Activated CD8-positive, alpha-beta T cell treated with anti-CD3 and anti-CD28 coated beads, Interleukin-2, amount 10 ng/mL, durations not matched to agents 7 days and 5 days (primary cell): ENCODE measurements at places on chromosomes 2 and 18. TPM values are rescaled to one million over a fixed set of nuclear protein-coding genes. Genes with fewer than 3 reads are reported as not detected.

GRCh38 chr2:221571025-221571550, 1.0 kb downstream of the EPHA4 start:
- peak overlapping the region; percentile 81 for H3K4me3 ChIP-seq
- DNase-seq, result peak; percentile 33
- no peaks in the 10 kb centered on the region for H3K36me3 ChIP-seq

GRCh38 chr18:35073186-35074105, 32.2 kb downstream of the MAPRE2 start:
- no peak overlapping the region for H3K27ac ChIP-seq
- no peak for DNase-seq
- peaks cover 9% of the 10 kb centered on the region for H3K4me1 ChIP-seq
- no peaks in the 10 kb centered on the region for H3K27me3 ChIP-seq
- H3K36me3 ChIP-seq, result peaks cover 18% of the 10 kb centered on the region
- no peak overlapping the region for H3K4me3 ChIP-seq

GRCh38 chr2:154193246-154193645, 321.5 kb downstream of the GALNT13 start:
- no peak overlapping the region for H3K4me3 ChIP-seq
- H3K27me3 ChIP-seq, result no peaks in the 10 kb centered on the region
- no peaks in the 10 kb centered on the region for H3K36me3 ChIP-seq
- DNase-seq, result no peak
- H3K27ac ChIP-seq, result no peak overlapping the region

The INPP5D gene
- 122 TPM for total RNA-seq

- no peak for DNase-seq
- no peaks in the 10 kb centered on the region for H3K36me3 ChIP-seq
- H3K27ac ChIP-seq, result no peak overlapping the region
- no peak overlapping the region for H3K4me3 ChIP-seq
- H3K4me1 ChIP-seq, result no peaks in the 10 kb centered on the region
Observed at GRCh38 chr2:121910139-121910538, 154.7 kb downstream of the TSN start.

GRCh38 chr18:78970774-78971333, 8.8 kb upstream of the SALL3 start:
- H3K27ac ChIP-seq, result no peak overlapping the region
- H3K4me1 ChIP-seq, result peaks cover 3% of the 10 kb centered on the region
- peaks cover 32% of the 10 kb centered on the region for H3K27me3 ChIP-seq

The MAPRE2 gene
- 49.0 TPM for total RNA-seq

DNA sequence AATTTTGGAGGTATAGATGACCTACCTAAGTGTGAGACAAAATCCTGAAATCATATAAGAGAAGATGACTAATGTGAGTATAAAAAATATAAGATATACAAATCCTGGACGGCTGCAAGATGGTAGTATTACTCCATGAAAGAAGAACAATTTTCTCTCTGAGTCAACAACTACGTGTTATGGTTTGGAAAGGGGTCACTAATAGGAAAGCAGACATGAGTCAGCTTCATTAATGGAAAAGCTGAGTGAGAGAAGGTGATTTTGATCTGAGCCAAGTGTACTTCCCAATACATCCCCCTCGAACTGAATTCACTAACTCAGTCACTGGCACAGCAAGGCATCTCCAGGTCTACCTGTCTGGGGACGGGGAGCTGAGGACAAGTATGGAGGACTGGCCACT, 20.1 kb upstream of the SELENOI start:
- no peak overlapping the region for H3K4me3 ChIP-seq
- H3K36me3 ChIP-seq, result no peaks in the 10 kb centered on the region
- no peaks in the 10 kb centered on the region for H3K27me3 ChIP-seq
- no peak for DNase-seq

- H3K27ac ChIP-seq, result no peak overlapping the region
- no peaks in the 10 kb centered on the region for H3K36me3 ChIP-seq
- no peaks in the 10 kb centered on the region for H3K4me1 ChIP-seq
- DNase-seq, result no peak
Observed at GRCh38 chr2:116499389-116499788, 1315.1 kb upstream of the DDX18 start.

The CERKL gene
- total RNA-seq, result not detected

- no peaks in the 10 kb centered on the region for H3K36me3 ChIP-seq
- H3K27me3 ChIP-seq, result no peaks in the 10 kb centered on the region
- no peaks in the 10 kb centered on the region for H3K4me1 ChIP-seq
- H3K27ac ChIP-seq, result no peak overlapping the region
- H3K4me3 ChIP-seq, result no peak overlapping the region
Observed at GRCh38 chr18:58355243-58355642, 273.6 kb downstream of the ALPK2 start.

DNA sequence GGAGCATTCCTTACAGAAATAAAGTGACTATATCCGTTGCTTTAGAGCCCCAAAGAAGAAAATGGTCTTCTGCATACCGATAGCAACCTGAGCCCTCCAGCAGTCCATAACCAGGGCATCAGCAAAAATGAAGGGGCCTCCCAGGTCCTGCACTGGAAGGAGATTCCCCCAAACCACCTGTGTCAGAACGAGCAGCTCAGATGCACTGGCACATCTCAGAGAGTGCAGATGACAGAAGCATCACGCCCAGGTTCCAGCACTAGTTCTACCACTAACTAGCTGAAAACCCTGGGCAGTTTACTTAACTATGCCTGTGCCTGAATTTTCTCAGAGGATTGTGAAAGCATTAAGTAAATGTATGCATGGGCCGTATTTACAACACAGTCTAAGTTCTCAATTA, 466.7 kb upstream of the MYT1L start:
- H3K27me3 ChIP-seq, result no peaks in the 10 kb centered on the region
- H3K36me3 ChIP-seq, result no peaks in the 10 kb centered on the region

The OTOS gene
- not detected for total RNA-seq

The SLC16A14 gene
- total RNA-seq, result 0.63 TPM

The RAMP1 gene
- 5.9 TPM for total RNA-seq

- H3K27ac ChIP-seq, result no peak overlapping the region
- H3K36me3 ChIP-seq, result peaks cover 7% of the 10 kb centered on the region
- H3K27me3 ChIP-seq, result no peaks in the 10 kb centered on the region
- no peak for DNase-seq
- H3K4me3 ChIP-seq, result no peak overlapping the region
Observed at GRCh38 chr2:135227386-135227785, 175.3 kb downstream of the RAB3GAP1 start.

The ASAP2 gene
- total RNA-seq, result not detected

DNA sequence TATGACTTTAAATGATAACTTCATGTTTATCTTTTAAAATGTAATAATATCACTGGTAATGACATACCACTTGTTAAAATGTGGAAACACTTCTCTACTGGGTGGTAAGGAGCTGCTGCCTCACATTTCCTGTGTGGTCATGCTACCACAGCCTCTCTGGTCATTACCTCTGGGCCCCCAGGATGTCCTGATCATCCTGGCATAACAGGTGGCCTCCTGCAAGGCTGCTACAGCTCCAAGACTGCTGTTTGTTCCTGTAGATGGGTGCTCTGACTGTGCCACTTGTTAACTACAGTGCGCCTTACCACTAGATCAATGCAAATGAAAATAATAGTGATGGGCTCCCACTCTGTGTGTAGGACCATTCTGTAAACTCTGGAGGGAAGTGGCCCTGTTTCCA, 500.2 kb upstream of the SPRED2 start:
- H3K4me1 ChIP-seq, result no peaks in the 10 kb centered on the region
- no peak for DNase-seq
- no peaks in the 10 kb centered on the region for H3K27me3 ChIP-seq
- H3K4me3 ChIP-seq, result no peak overlapping the region
- H3K27ac ChIP-seq, result no peak overlapping the region

- peaks cover 41% of the 10 kb centered on the region for H3K4me1 ChIP-seq
- DNase-seq, result no peak
- no peak overlapping the region for H3K4me3 ChIP-seq
- H3K36me3 ChIP-seq, result peaks cover 12% of the 10 kb centered on the region
- H3K27me3 ChIP-seq, result peaks cover 21% of the 10 kb centered on the region
Observed at GRCh38 chr2:29113027-29113686, 2.1 kb upstream of the CLIP4 start.

The TPO gene
- total RNA-seq, result not detected

- H3K27ac ChIP-seq, result no peak overlapping the region
- H3K27me3 ChIP-seq, result no peaks in the 10 kb centered on the region
- DNase-seq, result no peak
- no peaks in the 10 kb centered on the region for H3K36me3 ChIP-seq
- no peaks in the 10 kb centered on the region for H3K4me1 ChIP-seq
- H3K4me3 ChIP-seq, result no peak overlapping the region
Observed at GRCh38 chr2:150937030-150937429, 324.6 kb downstream of the RBM43 start.

GRCh38 chr2:73823916-73824523, 4.7 kb upstream of the STAMBP start:
- H3K27me3 ChIP-seq, result peaks cover 3% of the 10 kb centered on the region
- peaks cover 19% of the 10 kb centered on the region for H3K4me1 ChIP-seq
- no peaks in the 10 kb centered on the region for H3K36me3 ChIP-seq
- no peak overlapping the region for H3K27ac ChIP-seq
- peak; percentile 67 for DNase-seq

DNA sequence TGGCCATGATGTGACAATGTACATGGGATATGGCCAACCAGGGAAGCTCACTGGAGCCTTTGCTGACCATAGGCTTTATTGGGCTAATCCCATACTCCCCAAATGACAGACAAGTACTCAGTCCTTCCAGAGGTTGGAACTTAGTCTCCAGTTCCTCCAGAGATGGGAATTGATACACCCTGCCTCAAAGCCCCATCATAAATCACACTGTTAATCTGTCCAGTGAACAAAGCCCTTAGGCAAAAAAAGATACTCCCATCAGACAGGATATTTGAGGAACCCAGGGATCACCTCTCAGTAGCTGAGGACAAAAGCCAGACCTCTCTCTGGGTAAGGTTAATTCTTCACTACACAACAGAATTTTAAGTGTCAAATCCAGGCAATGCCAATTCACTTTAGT, 247.5 kb upstream of the CDH20 start:
- no peaks in the 10 kb centered on the region for H3K27me3 ChIP-seq
- H3K4me3 ChIP-seq, result no peak overlapping the region
- H3K36me3 ChIP-seq, result no peaks in the 10 kb centered on the region
- no peak overlapping the region for H3K27ac ChIP-seq
- no peaks in the 10 kb centered on the region for H3K4me1 ChIP-seq
- DNase-seq, result no peak

The ABCB11 gene
- total RNA-seq, result not detected

DNA sequence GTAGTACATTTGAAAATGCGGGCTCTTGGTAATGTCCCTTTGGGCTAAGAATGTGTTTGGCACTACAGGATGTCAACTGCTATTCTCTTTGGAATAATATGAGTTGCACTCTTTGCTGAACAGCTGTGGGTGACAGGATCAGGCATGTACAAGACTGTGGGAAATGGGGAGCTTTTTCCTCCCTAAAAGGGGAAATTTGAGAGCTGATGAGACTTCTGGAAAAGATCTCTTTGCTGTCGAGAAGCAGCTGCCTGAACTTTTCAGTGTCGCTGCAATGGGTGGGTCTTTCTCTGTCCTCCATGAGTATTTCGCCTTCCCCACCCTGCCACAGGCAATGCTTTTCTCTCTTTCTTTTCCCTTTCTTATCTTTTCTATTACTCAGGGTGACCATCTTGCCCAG, 762.2 kb upstream of the GCFC2 start:
- H3K27ac ChIP-seq, result no peak overlapping the region
- H3K36me3 ChIP-seq, result no peaks in the 10 kb centered on the region
- no peak for DNase-seq

GRCh38 chr18:32769071-32769585, 3.7 kb downstream of the KLHL14 start:
- no peak overlapping the region for H3K27ac ChIP-seq
- no peaks in the 10 kb centered on the region for H3K36me3 ChIP-seq
- H3K4me3 ChIP-seq, result no peak overlapping the region
- DNase-seq, result no peak

DNA sequence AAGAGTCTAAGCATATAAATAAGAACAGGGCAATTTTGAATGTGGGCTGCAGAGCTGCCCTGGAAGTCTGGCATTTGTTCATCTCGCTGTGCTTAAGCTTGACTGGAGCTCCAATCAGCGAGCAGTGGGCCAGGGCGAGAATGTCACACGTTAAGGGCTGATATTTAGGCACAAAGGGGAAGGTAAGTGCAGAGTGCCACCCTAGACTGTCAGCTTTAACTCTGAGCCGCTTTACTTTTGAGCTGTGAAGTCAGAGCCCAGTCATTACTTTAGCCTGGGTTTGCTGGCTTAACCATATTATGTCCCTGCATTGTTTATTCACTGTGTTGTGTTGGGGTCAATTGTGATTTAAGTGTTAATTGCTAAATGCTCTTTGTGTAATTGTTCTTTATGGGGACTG, 236.1 kb upstream of the SIX3 start:
- peaks cover 7% of the 10 kb centered on the region for H3K4me1 ChIP-seq
- DNase-seq, result no peak
- no peaks in the 10 kb centered on the region for H3K36me3 ChIP-seq
- no peak overlapping the region for H3K27ac ChIP-seq

The RGPD6 gene
- total RNA-seq, result 9.4 TPM

DNA sequence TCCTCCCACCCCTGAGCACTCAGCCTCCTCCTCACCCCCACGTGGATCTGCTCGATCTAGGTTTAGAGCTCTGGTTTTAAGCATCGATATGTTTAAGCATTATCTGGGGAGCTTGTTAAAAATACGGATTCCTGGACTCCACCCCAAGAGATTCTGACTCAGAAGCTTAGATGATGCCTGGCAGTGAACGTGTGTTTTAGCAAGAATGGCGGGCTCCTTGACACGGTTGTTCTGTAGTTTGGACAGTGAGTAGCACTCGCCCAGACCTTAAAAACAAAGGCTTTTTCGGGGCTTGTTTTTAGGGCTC, 47.3 kb downstream of the LDLRAD4 start:
- no peak for DNase-seq
- H3K27ac ChIP-seq, result peak overlapping the region; percentile 79
- H3K27me3 ChIP-seq, result no peaks in the 10 kb centered on the region
- peaks cover 63% of the 10 kb centered on the region for H3K4me1 ChIP-seq
- H3K36me3 ChIP-seq, result peaks cover 2% of the 10 kb centered on the region
- peak overlapping the region; percentile 60 for H3K4me3 ChIP-seq

DNA sequence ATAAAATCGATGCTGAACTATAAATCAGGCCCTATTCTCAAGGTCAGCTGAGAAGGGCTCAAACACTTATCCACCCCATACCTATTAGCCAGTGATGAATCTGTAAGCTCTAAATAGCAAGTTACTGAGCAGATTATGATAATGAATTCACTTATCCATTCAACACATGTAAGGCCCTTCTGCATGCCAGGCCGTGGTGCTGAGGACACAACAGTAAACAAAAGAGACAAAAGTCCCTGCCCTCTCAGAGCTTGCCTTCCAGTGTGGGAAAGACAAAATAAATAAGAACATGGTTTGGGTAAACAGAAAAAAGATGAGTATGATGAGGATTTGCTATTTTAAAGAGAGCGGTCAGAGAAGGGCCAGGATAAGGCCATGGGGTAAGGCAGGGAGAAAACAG, 11.7 kb downstream of the TTC32 start:
- no peak overlapping the region for H3K27ac ChIP-seq
- no peaks in the 10 kb centered on the region for H3K27me3 ChIP-seq
- H3K4me3 ChIP-seq, result no peak overlapping the region
- H3K36me3 ChIP-seq, result peaks cover 14% of the 10 kb centered on the region
- DNase-seq, result no peak
- peaks cover 17% of the 10 kb centered on the region for H3K4me1 ChIP-seq

The FBXO48 gene
- total RNA-seq, result 2.4 TPM
